ENCODE measurements at places on chromosomes 13 and 19.

DNA sequence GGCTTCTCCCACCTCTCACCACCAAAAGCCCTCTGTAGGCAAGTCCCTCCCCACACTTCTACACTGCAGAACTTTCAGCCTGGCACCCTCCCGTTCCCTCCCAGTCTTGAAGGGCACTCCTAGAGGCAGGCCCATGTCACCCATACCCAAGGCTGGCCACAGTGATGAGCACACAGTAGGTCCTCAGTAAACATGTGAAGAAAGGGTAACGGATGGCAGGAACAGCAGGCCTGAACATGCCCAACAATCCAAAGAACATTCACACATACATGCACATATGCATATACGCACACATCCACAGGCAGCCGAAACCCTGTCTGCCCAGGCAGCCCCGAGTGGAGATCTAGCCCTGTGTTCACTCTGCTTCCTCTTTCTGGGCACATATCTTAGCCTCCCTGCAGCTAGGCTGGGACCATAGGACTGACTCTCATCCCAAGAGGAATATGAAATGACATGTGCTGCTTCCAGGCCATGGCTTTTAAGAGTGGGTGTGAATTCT is 55.2 kb downstream of the CEBPG start:
- no peak for DNase-seq

DNA sequence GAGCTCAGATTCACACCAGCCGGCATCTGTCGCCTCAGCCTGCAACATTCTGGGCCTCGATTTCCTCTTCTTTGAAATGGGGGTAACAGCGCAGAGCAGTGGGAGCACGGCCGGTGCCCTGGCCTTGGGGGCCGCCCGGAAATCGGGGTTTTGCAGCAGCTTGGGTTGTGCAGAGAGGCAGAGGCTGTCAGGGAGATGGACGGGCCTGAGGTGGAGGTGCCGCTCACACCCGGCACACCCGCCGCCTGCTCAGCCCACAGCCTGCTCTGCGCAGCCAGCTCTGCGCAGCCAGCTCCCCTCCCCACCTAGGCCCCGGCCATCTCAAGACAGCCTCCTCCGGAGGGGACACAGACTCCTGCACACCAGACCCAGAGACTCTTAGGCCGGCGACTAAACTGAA is 10.6 kb downstream of the KLF2 start:
- DNase-seq: peak; percentile 39

DNA sequence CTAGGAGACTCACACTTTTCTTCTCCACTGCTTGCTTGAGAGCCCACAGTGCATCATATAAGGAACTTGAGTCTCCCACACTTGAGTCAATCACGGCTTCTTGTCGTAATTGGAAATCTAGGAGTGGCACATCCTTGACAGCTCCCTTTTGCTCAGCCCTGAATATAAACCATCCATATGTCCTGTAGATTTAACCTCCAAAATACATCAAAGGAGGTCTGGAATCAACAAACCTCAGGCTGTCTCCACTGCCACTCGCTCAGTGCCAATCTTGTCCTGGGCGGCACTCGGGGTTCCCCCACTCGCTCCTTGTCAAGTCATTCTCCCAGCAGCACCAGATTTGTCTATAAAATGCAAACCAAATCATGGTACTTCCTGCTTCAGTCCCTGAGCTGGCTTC is 84.4 kb upstream of the UQCRFS1 start:
- DNase-seq: no peak

GRCh38 chr13:94656766-94657165 is 55.1 kb downstream of the GPR180 start:
- DNase-seq: no peak

DNA sequence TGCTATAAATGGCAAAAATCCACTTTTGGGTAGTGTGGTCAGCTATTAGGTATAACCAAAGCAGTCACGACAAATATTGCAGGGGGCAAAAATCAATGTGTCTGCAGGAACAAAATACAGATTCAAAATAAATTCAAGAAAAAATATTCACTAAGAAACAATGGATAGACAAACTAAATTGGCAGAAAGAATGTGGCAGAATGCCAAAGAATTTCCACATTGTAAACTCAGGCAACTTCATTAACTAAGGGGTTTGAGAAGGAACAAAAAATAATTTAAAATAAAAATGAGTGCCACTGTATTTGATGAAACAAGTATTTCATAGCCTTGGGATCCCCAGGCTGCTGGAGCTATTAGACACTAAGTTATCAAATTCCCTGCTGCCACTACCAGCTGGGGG is 193.1 kb downstream of the VWA8 start:
- DNase-seq: no peak

DNA sequence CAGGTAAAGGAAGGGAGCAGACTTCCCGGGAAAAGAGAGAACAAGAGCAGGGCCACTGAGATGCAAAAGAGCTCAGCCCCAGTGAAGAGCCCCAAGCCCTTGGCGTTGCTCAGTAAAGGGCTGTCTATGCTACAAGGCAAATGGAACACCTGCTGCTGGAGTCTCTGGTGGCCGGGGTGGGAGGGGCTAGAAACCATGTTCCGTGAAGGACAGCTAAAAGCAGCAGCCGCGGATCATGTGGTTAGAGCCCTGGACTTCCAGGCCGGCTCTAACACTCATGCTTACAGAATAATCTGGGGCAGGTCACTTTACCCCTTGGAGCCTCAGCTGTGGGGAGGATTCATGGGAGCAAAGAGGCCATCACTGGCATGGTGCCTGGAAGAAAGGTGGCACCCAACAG is 17.8 kb downstream of the POU2F2 start:
- DNase-seq: no peak

- DNase-seq: no peak
Measured at GRCh38 chr19:49802836-49803528, 10.1 kb downstream of the FUZ start.

DNA sequence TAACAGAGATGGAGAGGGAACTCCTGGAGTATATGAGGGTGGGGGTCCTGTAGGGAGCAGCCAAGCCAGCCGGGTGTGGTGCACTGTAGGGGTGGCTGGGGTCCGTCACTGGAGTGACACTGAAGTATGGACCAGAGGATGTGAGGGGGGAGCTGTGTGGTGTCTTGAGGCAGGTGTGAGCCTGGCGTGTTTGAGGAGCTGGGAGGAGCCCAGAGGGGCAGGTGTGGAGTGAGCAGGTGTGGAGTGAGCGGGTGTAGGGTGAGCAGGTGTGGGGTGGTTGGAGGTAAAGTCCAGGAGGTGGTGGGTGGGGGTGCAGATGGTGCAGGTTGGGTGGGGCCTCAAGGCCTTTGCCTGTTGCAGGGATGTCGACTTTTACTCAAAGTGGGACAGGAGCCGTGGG is 5.9 kb downstream of the B3GNT8 start:
- no peak for DNase-seq

DNA sequence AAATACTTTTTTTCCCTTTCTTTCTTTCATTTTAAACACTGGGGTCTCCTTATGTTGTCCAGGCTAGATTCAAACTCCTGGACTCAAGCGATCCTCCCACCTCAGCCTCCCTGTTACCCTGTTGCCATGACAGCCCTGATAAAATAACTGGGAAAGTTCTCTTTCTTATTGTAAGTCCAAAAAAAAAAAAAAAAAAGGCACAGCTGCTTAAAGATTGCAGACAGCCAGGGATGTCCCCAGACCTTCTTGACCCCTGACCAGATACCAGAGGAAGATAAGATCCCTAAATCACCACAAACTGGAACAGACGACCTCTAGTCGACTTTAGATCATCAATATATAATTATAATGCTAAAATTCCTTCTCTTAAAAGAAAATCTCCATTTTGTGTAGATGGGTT is 1.1 kb upstream of the MVB12A start:
- no peak for DNase-seq

- no peak for DNase-seq
Measured at GRCh38 chr19:12287958-12288500, 6.7 kb downstream of the ZNF44 start.

DNA sequence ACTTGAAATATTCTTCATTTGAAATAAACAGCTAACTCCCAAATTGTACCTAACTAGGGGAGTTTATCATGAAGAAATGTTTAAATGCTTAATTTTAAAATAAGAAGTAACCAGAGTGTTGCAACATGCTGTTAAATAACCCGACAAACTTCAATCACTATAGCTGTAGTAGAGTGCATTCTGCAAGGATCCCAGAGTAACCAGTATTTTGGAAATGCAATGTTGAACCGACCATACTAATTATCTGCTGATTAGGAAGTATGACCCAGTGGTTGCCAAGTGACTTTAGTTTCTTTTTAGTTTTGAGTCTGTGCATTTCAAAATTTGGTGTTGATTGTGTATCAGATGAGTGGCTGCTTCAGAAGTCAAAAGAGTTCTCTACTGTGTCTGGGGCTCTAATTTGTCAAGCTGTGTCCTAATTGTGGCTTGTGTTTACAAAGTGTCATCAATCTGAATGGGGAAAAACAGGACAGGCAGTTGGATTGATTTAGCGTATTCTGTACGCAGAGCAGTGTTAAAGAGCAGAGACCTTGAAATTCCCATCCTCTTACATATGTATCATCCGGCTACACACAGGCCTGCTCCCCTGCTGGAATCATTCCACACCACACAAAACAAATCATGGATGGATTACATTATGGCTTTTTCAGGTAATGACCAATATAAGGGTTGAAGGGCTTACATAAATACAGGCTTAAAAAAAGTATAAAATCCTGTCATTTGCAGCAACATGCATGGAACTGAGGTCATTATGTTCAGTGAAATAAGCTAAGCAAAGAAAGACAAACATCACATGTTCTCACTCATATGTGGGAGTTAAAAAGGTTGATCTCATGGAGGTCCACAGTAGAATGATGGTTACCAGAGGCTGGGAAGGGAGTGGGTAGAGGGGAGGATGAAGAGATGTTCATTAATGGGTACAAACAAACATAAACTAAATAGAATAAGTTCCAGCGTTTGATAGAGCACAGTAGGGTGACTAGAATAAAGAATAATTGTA is 351.5 kb downstream of the KLF12 start:
- no peak for DNase-seq

GRCh38 chr19:40217934-40218890 is at the start of gene TTC9B:
Gene TTC9B (minus strand): TSS chr19:40218384. CDS start chr19:40218381, 3 bp downstream.
- DNase-seq: no peak

GRCh38 chr19:33040994-33041827 is 23.5 kb downstream of the RHPN2 start:
- no peak for DNase-seq

DNA sequence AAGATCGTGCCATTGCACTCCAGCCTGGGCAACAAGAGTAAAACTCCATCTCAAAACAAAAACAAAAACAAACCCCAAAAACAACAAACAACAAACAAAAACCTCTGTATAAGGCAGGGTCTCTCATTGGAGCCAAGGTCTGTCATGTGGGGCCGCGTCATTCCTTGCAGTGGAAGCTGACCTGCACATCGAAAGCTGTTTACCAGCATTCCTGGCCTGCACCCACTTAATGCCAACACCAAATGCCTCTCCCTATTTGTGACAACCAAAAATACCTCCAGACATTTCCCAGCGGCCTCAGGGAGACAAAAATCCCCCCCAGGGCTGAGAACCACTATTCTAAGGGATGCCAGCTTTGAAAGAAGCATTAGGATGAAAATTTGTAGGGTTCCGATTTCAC is 1.2 kb downstream of the CPAMD8 start:
- DNase-seq: no peak

DNA sequence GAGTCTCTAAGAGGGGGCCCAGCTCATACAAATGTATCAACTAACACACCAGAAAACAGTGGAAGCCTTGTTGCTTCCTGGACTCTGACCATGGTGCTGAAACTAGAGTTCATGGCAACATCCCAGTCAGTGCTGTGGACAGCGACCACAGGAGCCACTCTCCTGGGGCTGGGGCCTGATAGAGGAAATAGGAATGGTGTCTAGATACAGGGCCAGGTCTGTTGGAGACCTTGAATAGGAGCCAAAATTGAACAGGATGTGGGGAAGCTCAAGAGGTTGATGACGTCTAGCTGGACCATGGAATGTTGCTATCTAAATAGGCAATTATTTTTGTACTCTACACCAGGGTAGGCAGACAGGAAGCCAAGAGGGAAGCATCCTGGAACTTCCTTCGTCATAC is 21.7 kb downstream of the LILRB4 start:
- DNase-seq: no peak

DNA sequence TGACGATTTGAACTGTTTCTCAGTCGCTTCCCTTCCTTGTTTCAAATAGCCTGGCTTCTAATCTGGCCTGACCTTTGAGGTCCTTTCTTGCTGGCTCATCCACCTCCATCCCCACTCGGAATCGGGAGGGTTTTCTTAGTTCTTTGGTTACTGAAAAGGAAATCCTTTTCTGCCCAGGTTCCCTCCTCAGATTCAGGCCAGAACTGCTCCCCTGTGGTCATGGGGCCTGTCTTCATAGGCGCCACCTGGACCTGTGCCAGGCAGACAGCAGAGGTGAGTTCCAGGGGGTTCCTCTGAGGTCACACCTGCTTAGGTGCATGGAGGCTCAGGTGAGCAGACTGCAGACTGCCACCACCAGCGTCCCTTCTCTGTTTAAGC is 62.4 kb downstream of the AKAP11 start:
- DNase-seq: no peak

- no peak for DNase-seq
Measured at GRCh38 chr19:29120466-29120865, 92.5 kb downstream of the UQCRFS1 start.

DNA sequence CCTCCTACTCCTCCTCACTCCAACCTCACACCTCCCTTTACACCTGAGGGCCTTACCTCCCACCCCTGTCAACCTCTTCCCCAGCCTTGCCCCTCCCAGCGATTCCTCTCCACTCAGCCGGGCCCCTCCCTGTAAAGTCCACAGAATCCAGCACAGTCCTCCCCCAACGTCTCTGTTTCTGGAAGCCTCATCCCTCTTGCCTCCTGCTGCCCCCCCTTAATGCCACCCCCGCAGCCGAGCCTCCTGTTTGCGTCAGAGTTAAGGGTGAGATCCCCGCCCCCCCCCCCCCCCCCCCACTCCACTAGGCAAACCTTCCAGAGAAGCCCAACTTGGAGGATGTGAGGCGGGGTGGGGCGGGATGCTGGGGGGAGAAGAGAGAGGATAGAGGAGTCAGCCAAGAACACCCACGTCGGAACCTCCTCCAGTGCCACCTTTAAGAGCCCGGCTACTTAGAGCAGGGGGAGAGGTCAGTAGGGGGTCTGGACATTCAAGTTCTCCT is 2.1 kb downstream of the UNC13A start:
- DNase-seq: no peak

DNA sequence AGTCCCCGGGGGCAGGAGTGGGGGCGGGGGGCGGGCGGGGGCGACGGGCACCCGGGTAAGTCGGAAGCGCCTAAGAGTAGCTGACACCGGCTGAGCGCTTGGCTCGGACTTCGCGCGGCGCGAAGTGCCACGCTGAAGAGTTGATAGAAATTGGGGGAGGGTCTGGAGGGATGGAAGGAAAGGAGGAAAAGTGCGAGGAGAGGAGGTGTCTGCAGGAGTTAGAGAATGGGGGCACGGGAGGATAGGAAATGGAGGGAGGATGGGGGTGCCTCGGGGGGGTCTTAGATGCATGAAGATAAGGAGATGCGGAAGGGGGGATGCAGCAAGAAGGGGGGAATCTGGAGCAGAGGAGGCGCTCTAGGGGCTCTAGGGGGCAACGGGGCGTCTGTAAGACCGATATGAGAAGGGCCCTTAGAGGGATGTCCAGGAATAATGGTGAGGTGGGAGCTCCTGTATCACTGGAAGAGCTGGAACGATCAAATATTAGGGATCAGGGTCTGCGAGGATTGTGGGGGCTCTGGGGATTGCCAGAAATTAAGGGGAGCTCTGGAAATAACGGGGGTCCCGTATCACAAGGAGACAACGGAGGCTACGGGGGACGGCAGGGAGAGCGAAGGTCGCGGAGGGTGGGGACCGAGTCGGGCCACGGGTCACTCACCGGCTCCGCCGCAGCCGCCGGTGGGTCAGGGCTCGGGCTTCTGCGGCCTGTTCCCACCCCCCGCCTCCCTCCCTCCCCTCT is at the start of gene MYPOP:
TSS of gene MYPOP (minus strand) at position 702 of the 739 bp plus-strand sequence. CDS start 840 bp downstream, outside the sequence.
- DNase-seq: no peak
